DND-41 (cell line): ENCODE measurements at places on chromosomes 16 and 17.

GRCh38 chr17:58694302-58694701, 1.9 kb downstream of the RAD51C start:
- no peak for DNase-seq

DNA sequence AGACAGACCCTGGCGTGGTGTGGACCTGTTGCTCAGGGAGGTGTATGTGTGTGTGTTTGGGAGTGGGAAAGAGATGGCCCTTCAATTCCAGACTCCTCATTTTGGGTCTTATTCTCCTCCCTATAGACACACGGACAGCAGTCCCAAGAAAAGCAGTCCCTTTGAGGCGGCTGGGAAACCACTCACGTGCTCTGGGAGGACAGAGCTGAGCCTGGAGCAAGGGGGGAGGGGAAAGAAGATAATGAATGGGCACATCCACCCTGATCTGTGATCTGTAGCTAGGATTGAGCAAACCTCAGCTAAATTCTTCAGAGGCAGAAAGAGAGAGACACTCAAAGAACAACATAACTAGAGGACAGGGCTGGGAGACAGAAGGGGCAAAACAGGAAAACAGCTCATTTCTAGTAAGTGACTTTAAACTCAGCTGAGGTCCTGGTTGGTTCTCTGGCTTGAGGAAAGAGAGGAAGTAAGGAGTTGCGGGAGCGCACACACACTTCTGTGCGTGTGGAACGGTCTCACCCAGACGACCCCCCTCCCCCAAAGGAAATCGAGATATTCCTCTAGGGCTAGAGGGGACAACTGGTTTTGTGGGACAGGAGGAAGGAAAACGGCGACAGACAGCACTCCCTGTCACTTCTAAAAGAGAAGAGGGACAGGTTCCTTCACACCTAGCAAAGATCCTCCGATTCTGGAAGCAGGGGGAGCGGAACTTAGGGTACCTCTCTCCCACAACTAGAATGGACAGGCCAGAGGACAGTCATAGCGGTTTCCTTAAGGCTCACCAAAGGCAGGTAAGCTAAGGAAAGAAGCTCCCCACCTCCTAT, 658 bp downstream of the RAB5C start:
- DNase-seq: peak; percentile 27

GRCh38 chr17:15944759-15945526, at the start of gene ADORA2B:
ADORA2B (plus strand) TSS chr17:15945130; CDS start chr17:15945249, 119 bp downstream.
- no peak for DNase-seq

DNA sequence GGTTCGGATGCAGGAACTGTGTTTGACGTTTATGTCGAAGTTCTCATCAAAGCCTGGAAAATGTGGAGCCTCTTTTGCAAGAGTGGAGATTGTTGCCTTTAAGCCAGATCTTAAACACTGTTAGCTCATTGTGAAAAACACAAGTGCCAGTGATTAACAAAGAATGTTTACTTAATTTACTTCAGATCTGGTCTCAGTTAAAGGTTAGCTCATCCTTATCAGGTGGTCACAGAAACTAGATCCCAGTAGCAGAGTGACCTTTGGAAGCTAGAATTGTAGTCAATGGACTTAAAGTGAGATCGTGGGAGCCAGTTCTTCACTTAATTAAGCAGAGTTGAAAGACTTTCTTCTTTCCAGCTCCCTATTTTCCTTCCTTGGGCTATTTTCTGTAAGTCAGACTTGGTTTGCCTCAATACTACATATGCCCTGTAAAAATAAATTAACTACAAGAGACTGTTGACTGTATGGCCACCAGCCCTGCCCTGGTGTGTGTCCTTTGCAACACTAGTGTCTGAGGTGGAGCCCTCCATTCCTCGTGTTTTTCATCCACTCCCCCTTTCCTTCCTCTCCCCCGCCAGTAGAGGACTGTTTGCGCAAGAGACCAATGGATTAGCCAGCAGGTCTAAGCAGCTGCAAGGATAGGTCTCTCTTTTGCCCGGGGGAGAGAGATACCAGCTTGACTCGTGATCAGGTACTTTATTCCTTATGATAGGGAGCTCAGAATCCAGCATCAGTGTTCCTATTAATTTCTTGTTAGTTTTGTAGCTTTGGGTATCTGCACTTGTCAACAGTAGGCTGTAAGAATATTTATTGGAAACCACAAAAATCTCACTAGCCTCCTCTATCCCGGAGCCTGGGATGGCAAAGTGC, 20.2 kb downstream of the FBXO39 start:
- DNase-seq: no peak

GRCh38 chr17:73196500-73196899, 3.6 kb downstream of the COG1 start:
- no peak for DNase-seq

DNA sequence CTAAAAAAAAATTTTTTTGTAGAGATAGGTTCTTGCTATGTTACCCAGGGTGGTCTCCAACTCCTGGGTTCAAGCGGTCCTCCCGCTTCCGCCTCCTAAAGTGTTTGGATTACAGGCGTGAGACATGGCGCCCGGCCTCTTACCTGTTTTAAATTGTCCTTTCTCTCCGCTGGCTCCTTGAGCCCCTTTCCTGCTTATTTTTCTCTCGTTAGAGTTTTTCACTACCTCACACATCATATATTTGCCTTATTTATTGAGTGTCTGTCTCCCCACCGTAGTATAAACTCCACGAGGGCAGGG, 760 bp upstream of the SEC14L5 start:
- no peak for DNase-seq

- no peak for DNase-seq
These were observed 24.5 kb downstream of the GFOD2 start for GRCh38 chr16:67694611-67695010.

- DNase-seq: no peak
These were observed 31.7 kb downstream of the CRISPLD2 start for GRCh38 chr16:84851192-84852127.

DNA sequence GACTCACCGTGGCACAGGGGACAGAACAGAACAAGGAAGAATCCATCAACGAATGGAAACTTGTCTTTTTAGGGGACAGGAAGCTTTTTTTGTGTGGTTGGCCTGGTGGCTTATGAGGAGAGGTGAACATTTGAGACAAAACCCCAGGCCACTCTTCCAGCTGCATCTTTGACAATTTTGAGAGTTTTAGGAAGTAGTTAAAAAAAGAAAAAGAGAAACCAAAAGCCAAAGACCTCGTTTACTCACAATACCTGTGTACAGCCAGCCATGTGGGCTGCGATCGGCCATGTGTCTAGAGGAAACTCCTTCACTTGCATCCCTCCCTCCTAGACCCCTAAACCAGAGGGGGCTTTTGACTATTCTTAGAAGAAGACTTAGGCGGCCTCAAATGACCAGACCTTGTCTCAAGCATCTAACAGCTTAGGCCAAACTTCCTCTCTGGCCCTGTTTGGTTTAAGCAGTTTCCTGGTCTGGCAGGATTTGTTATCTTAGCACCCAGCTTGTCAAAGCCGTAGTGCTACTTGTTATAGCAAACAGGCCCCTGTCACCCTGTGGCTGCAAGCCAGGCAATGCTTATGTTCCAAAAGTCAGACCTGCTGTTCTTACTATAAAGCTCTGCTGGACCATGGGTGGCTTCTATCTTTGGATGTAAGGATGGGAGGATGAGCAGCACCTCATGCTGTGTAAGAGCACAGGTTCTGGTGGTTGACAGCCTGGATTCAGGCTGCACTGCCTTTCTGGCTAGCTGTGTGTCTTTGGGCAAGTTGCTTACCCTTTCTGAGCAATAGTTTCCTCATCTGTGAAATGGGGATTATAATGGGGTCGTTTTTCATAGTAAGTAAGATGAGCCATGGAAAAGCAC, 17.7 kb downstream of the KSR1 start:
- DNase-seq: peak; percentile 53

GRCh38 chr16:81500833-81501521, 56.4 kb downstream of the CMIP start:
- DNase-seq: no peak

DNA sequence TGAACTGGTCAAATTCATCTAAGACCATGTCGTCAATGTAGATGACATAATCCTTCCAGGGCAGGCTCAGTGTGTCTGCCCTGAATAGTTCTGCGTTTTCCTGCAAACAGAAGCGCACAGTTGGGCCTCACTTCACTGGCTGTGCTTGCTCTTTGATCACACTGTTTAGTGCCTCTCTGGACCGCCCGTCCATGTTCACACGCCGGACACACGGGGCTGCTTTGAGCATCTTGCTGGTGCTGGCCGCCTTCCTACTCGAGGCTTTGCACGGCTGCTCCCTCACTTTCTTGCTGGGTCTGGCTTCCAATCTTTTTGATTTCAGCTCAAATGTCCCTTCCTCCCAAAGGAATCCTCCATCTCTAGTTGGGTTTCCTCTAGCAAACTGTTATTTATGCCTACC, 37.4 kb downstream of the DNAH17 start:
- no peak for DNase-seq

- DNase-seq: no peak
These were observed 743 bp downstream of the SHCBP1 start for GRCh38 chr16:46620266-46621005.

DNA sequence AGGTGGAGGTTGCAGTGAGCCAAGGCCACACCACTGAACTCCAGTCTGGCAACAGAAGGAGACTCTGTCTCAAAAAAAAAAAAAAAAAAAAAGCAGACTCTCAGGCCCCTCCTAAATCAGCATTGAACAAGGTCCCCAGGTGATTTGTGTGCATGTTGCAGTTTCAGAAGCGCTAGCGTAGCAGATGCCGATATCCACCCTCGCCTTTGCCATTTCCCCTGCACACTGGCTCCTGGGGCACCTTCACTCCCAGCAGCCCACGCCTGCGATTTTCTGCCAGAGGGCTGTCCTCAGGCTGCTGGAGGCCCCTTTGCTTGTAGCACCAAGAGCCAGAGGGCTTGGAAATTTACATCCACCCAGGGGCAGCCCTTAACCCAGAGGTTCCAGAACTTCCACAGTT, 95.6 kb downstream of the WSCD1 start:
- DNase-seq: no peak

GRCh38 chr17:43772877-43773648, 5.7 kb downstream of the DUSP3 start:
- no peak for DNase-seq

DNA sequence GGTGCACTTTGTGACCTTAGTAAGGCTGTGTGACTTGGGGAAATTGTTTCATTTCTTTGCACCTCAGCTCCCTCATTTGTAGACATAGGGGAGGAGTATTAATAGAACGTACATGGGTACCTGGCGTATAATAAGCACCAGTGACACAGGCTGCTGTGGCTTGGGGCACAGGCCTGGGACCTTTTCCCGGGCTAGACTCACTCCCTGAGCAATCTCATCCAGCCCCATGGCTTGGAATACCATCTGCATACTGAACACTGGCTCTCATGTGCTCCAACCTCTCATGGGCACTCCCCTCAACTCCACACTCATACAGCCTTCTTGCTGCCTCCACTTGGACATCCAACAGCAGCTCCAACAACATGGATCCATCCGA, 41.0 kb upstream of the MRPS23 start:
- no peak for DNase-seq

DNA sequence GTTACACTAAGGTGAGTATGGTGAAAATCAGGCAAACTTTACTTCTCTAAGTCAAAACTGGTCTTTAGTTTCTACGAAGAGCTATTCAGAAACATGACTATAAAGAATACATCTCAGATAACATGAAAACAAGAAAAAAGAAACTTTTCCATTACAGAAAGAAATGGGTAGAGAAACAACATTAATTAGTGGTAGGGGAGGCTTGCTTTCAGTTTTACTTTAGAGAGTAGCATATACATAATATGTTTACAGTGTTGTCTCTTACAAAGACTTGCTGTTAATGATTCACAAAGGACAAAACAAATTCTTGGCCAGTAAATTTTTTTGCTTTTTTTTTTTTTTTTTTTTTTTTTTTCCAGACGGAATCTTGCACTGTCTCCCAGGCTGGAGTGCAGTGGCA, 34.2 kb downstream of the CRLF3 start:
- DNase-seq: no peak

DNA sequence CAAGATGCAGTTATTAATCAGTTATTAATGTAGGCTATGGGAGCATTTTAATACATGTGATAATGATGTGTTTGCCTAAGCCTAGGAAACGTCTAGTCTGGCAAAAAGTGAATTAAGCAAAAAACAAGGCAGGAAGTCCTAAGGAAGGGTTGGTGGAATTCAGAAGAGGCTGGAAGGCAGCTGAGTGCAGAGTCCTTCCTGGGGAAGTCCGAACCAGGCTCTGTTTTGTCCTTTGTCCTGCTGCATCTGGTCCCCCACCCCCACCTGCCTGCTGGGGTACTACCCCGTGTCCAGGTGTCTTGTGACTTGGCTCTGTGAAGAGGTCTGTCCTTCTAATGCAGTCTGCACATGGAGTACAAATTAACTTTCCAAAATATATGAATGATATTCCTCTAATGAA, 1.5 kb upstream of the MYH10 start:
- DNase-seq: no peak

- DNase-seq: peak; percentile 68
These were observed 35.8 kb upstream of the BCAS3 start for GRCh38 chr17:60641810-60642220.

- no peak for DNase-seq
These were observed 15.0 kb downstream of the PLCD3 start for GRCh38 chr17:45117334-45117733.

- DNase-seq: no peak
These were observed 114.0 kb upstream of the GOT2 start for GRCh38 chr16:58847902-58848661.

- DNase-seq: no peak
These were observed 23.9 kb upstream of the TMEM98 start for GRCh38 chr17:32903774-32904673.

DNA sequence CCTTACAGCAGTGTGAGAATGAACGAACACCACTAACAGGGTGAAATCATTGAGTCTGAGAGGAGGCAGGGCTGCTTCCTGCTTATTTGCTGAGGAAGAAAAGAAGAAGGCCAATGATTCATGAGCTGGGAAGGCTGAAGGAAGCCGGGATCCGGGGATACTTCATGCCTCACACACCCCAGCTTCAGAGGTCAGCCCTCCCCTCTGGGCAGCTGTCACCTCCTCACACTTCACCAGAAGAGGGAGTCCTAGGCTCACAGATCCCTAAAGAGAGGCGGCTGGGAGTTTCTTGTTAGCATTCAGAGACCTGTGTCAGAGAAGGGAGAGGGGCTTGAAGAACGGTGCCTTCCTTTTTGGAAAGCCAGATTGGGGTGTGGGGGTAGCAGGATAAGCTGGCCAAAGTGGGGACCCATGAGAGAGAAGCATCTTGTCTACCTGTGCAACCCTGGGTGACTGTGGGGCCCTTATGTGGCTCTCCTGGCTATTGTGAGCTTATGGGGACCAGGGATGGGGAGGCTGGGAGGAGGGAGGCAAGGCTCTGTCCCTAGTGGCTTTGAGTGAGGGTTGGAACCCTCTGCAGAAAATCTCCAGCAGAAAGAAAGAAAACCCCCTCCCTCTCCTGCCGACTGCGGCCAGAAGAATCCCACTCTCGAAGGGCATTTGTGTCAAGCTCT, 94.6 kb downstream of the RGS9 start:
- peak; percentile 65 for DNase-seq
